ENCODE measurements at places on chromosomes 13 and 19.

GRCh38 chr13:40232311-40233040 is 434.0 kb downstream of the FOXO1 start:
- DNase-seq: no peak

- no peak for DNase-seq
These were observed 33.4 kb downstream of the FAM124A start for GRCh38 chr13:51255556-51255955.

DNA sequence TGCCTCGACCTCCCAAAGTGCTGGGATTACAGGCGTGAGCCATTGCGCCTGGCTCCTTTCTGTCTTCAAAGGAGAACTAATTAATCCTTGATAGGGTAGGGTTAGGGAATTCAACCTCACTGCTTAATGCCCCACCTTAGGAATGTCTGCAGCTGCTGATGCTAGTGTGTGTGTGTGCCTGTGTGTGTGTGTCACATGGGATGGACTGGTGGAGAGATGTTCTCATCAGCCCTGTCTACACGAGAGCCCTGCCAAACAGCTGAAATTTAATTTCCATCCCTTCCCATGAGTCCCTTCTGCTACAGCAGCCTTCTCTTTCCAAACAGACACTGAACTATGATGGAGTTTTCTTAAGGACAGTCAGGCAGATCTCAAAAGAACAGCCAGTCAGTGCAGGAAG is 46.5 kb upstream of the CLDN10 start:
- DNase-seq: no peak

DNA sequence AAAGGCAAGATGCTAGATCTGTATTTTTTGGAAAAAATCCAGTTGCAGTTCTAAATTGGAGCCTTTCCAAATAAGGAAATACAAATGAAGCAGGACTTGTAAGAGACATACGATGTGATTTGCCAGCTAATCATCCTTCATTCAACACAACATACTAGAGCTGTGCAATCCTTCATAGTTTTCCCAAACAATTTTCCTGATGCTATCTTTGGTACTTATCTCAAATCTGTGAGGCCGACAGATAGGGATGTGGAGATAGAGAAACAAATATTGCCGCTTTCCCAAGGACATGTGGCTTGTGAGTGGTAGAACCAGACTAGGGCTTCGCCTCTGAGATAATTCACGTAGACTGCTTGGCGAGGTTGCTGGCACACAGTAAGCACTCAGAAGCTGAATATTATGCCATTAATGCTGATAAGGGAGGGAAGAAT is 176.6 kb downstream of the LMO7 start:
- no peak for DNase-seq

- DNase-seq: no peak
These were observed 186.2 kb downstream of the PCDH9 start for GRCh38 chr13:67043901-67044300.
